ENCODE measurements at places on chromosomes 11 and 22.

DNA sequence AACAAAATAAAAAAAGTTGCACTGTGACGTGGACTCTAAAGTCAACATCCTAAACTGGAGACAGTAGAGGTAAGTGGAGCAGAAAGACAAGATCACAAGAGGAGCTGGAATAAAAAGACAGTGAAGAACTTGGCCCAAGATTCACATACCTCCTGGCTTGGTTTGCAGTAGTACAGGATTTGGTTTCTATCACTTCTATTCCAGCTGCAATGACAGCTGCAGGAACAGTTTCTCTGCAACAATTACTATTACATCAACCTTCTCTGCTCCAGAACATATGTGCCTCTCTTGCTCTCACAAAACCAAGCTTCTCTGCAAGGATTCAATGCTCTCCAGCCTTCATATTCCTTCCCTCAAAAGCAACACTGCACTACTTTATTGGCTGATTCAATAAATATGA lies 7.8 kb upstream of the KDM2A start:
- no peak for DNase-seq
- H3K4me1 ChIP-seq = peaks cover 14% of the 10 kb centered on the region
- H3K4me3 ChIP-seq = no peak overlapping the region
- no peaks in the 10 kb centered on the region for H3K27me3 ChIP-seq

GRCh38 chr11:33920838-33921613 lies 29.1 kb upstream of the LMO2 start:
- no peak for DNase-seq
- H3K27me3 ChIP-seq = peaks cover 71% of the 10 kb centered on the region
- H3K4me3 ChIP-seq = no peak overlapping the region
- peaks cover 3% of the 10 kb centered on the region for H3K36me3 ChIP-seq
- H3K27ac ChIP-seq = no peak overlapping the region

DNA sequence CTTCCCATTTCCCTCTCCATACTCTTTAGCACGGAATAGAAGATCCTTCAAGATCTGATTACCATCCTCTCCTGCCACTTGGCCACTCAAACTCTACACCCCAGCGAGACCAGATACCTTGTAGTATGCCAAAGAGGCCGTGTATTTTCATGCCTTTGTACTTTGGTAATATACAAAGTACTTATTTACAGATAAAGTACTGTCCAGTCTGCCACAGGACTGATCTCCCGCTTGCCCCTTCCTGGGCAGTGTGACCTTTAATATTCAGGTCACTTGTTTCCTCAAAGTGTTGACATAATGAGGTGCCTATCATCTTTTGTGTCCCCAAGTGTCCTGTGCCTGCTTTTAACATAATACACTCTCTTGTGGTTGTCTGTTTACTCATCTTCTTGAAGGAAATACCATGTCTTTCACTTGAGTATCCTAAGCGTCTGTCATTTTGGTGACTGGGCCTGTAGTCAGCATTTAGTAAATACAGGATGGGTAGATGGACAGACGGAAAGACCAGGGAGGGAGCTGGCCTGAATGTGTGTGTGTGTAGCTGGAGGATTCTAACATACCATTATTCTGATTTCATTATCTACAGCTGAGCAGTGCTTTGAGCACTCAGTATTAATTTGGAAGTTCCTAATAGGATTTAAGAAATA lies 137.4 kb downstream of the NAV2 start:
- no peaks in the 10 kb centered on the region for H3K4me1 ChIP-seq
- H3K4me3 ChIP-seq = no peak overlapping the region
- H3K36me3 ChIP-seq = no peaks in the 10 kb centered on the region
- H3K27ac ChIP-seq = no peak overlapping the region
- H3K27me3 ChIP-seq = no peaks in the 10 kb centered on the region

DNA sequence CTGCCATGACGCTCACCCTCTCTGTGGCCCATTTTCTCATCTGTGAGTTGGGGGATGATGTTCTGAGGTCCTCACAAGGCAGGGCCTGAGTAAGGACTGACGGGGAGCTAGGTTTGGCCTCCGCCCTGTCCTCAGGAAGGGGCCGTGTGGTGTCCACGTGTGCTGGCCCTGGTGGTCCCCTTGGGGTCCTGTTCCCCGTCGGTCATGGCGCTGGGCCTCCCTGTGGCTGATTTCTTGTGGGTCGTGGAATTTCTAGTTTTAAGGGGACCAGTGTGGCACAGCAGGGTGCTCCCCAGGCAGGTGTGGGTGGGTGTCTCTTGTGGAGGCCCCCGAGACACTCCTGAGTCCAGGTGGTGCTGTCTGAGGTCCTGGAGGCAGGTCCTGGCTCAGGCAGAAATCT lies 5.9 kb downstream of the LINC01488 start:
- H3K27ac ChIP-seq = no peak overlapping the region
- H3K4me1 ChIP-seq = no peaks in the 10 kb centered on the region
- H3K36me3 ChIP-seq = peaks cover 2% of the 10 kb centered on the region
- peaks cover 21% of the 10 kb centered on the region for H3K27me3 ChIP-seq

DNA sequence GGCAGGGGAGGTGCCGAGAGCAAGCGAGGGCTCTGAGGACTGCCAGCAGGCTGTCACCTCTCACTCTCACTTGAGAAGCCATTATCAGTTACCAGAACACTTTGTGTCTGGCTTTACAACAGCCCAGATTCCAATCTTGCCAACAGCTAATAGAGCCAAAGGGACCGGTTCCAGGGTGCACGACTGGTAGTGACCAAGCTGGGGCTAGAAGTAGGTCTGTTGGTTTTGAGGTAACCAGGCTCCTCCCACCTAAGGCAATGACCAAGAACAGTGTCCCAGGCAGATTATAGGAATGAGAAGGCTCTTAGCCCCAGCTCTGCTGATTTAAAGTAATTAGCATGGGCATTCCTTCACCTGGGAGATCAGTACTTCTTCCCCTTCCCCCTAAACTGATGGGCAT lies 7.2 kb upstream of the IL10RA start:
- H3K27me3 ChIP-seq = no peaks in the 10 kb centered on the region
- peak overlapping the region; percentile 47 for H3K27ac ChIP-seq
- peak overlapping the region; percentile 61 for H3K4me3 ChIP-seq
- H3K36me3 ChIP-seq = peaks cover 5% of the 10 kb centered on the region
- DNase-seq = no peak

DNA sequence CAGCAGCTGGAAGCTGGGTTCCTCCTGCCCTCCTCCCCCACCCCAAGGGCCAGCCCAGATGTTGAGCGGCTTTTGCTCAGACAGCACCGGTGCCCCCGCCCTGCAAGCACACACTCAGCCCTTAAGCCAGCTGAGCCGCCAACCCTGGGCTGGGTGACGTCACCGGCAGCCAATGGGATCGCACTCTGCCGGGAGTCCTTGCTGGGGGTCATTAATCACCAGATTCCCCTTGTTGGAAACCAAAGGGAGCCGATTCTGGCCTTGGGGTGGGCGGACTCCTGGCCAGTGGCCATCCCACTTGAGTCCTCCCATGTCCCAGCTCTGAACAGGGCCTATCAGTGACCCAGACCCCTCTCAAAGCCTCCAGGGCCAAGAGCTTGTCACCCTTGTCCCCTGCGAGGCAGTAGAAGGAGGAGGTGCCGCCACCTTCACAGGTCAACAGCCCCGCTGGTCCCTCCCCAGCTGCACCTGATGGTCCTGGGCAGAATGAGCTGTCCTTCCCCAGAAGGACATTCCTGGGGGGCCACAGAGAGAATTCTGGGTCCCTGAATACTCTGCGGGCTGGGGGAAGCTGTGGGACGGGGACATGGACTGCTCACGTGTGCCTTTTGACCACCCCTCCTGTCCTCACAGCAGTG lies 7.4 kb downstream of the DUSP8 start:
- H3K27ac ChIP-seq = peak overlapping the region; percentile 92
- no peak overlapping the region for H3K4me3 ChIP-seq
- H3K27me3 ChIP-seq = no peaks in the 10 kb centered on the region
- peaks cover 28% of the 10 kb centered on the region for H3K4me1 ChIP-seq
- H3K36me3 ChIP-seq = peaks cover 70% of the 10 kb centered on the region

- H3K27ac ChIP-seq = no peak overlapping the region
- DNase-seq = no peak
- H3K27me3 ChIP-seq = no peaks in the 10 kb centered on the region
- H3K4me3 ChIP-seq = no peak overlapping the region
These were observed 79.7 kb upstream of the KCNQ1OT1 start for GRCh38 chr11:2779499-2779980.

DNA sequence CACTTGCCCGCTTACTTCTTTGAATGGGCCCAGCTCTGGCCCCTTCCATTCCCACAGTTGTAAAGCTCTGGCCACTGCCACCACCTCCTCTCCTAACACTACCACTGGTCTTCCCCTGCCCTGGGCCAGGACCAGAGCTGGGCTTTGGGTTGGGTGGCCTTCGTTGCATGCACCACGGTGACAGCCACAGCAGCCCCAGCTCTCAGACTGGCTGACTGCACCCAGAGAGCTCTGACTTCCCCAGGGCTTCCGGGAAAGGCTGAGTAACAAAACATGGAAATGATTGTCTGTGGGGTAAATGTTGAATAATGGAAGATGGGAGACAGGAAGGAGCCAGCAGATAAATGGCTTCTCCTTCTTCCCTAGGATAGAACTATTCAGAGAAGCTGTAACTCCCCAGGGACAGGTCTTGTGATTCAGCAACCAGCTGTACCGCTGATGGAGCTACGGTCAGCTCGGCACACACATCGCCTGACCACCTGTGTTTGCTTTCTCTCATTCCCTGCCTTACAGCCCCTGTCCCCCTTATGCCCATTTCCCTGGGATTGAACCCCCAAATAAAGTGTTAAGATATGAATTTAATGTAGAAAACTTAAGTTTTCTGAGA lies 27.6 kb downstream of the SCN4B start:
- no peaks in the 10 kb centered on the region for H3K36me3 ChIP-seq
- no peak overlapping the region for H3K27ac ChIP-seq
- no peak overlapping the region for H3K4me3 ChIP-seq
- peaks cover 10% of the 10 kb centered on the region for H3K27me3 ChIP-seq
- DNase-seq = no peak

DNA sequence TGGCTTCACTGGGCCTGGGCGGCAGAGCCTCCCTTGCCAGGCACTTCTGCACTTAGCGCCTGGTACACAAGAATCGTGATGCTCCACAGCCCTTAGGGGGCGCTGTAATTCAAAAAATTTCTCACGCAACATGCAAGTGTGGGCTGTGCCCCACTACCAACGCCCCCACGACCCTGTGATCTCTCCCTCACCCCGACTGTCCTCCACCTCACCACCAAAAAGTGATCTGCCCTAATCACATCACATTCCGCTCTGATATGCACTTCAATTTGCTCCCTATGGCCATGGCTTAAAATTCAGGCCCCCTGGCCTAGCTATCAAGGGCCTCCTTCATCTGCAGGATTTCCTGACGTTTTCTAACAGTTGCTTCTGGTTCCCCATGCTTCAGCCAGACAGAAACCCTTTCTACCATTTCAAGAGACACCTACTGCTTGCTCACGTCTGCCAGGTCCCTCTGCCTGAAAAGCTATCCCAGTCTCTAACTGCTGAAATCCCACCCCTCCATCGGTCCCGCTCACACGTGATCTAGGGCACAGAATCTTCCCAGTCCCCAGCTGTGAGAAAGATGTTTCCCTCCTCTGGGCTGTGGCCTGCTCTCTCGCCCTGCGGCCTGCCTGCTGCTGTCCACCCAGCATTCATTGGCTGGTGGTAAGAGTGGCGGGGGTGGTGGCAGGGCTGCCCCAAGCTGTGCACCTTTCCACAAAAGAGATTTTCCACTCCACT lies 27.9 kb upstream of the LRRC32 start:
- peaks cover 32% of the 10 kb centered on the region for H3K27me3 ChIP-seq
- H3K4me1 ChIP-seq = peaks cover 7% of the 10 kb centered on the region
- H3K36me3 ChIP-seq = no peaks in the 10 kb centered on the region
- H3K4me3 ChIP-seq = no peak overlapping the region
- no peak overlapping the region for H3K27ac ChIP-seq

- H3K36me3 ChIP-seq = peaks cover 9% of the 10 kb centered on the region
- H3K27me3 ChIP-seq = no peaks in the 10 kb centered on the region
- peak overlapping the region; percentile 51 for H3K27ac ChIP-seq
- H3K4me3 ChIP-seq = no peak overlapping the region
- DNase-seq = no peak
- peaks cover 44% of the 10 kb centered on the region for H3K4me1 ChIP-seq
These were observed 76.4 kb upstream of the PPARA start for GRCh38 chr22:46073683-46074504.

GRCh38 chr11:116278076-116278475 lies 494.7 kb downstream of the BUD13 start:
- DNase-seq = no peak
- no peaks in the 10 kb centered on the region for H3K4me1 ChIP-seq
- no peaks in the 10 kb centered on the region for H3K36me3 ChIP-seq
- peaks cover 37% of the 10 kb centered on the region for H3K27me3 ChIP-seq
- H3K4me3 ChIP-seq = no peak overlapping the region

DNA sequence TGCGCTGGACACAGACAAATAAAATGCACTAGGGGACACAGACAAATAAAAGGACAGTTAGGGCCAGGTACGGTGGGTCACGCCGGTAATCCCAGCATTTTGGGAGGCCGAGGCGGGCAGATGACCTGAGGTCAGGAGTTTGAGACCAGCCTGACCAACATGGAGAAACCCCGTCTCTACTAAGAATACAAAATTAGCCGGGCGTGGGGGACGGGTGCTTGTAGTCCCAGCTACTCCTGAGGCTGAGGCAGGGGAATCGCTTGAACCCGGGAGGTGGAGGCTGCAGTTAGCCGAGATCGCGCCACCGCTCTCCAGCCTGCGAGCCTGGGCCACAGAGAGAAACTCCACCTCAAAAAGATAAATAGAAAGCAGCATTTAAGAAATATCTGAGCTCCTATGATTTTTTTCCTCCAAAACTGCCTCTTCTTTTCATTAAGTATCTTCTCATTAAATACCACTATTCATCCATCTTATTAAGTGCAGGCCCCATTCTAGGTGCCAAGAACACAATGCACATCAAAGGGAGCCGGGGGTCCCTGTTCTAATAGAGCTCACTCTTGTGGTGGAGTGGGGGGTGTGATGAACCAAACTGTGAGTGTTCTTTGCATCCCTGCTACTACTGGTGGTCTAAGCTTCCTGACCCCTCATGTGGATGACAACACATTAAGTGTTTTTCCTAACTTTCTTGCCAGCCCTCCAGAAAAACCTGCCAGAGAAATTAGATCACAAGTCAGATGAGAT lies 766 bp upstream of the ZNHIT2 start:
- peak overlapping the region; percentile 82 for H3K27ac ChIP-seq
- no peak for DNase-seq
- H3K4me1 ChIP-seq = peaks cover 28% of the 10 kb centered on the region
- peak overlapping the region; percentile 83 for H3K4me3 ChIP-seq
- peaks cover 45% of the 10 kb centered on the region for H3K36me3 ChIP-seq
- no peaks in the 10 kb centered on the region for H3K27me3 ChIP-seq

GRCh38 chr11:17753641-17754040 lies 19.1 kb downstream of the KCNC1 start:
- no peak overlapping the region for H3K27ac ChIP-seq
- H3K27me3 ChIP-seq = peaks cover 52% of the 10 kb centered on the region
- no peak for DNase-seq
- H3K4me3 ChIP-seq = no peak overlapping the region
- no peaks in the 10 kb centered on the region for H3K36me3 ChIP-seq

DNA sequence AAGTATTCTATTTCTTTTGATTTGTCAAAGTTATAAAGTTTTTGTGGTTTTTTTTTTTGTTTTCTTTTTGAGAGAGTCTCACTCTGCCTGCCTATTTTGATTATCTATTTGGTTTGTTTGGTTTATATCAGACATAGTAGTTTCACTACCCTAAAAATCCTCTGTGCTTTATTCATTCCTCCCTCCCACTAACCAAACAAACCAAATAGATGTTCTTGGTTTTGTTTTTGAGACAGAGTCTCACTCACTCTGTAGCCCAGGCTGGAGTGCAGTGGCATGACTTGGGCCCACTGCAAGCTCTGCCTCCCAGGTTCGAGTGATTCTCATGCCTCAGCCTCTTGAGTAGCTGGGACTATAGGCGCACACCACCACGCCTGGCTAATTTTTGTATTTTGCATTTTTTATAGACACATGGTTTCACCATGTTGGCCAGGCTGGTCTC lies 67.9 kb downstream of the ENTHD1 start:
- peaks cover 2% of the 10 kb centered on the region for H3K4me1 ChIP-seq
- H3K27ac ChIP-seq = no peak overlapping the region
- no peaks in the 10 kb centered on the region for H3K36me3 ChIP-seq

GRCh38 chr11:9219115-9219514 lies 46.0 kb downstream of the DENND5A start:
- H3K4me1 ChIP-seq = peaks cover 12% of the 10 kb centered on the region
- H3K27ac ChIP-seq = no peak overlapping the region
- no peak for DNase-seq
- H3K4me3 ChIP-seq = no peak overlapping the region
